M059J (cell line): ENCODE measurements at places on chromosomes 4 and X. TPM values are rescaled to one million over a fixed set of nuclear protein-coding genes. Genes with fewer than 3 reads are reported as not detected.
A peak's percentile ranks its signal among the peaks of the same experiment; 100 is the strongest.

Gene CITED1
- total RNA-seq: 0.59 TPM in 1 of 2 replicates, not detected in the other

Gene ARHGAP10
- 6.3 and 9.0 TPM in 2 replicates for total RNA-seq

Gene PNMA6A
- total RNA-seq: not detected in 2 replicates

Gene PPP1R2C
- total RNA-seq: not detected in 2 replicates

Gene POLN
- 0.44 TPM in 1 of 2 replicates, not detected in the other for total RNA-seq

Gene HTR2C
- 0.76 and 0.84 TPM in 2 replicates for total RNA-seq

Gene TMPRSS11F
- total RNA-seq: not detected in 2 replicates

Gene TEX13D
- not detected in 2 replicates for total RNA-seq

Gene JCHAIN
- 0.12 and 0.91 TPM in 2 replicates for total RNA-seq

Gene SPANXN4
- not detected in 2 replicates for total RNA-seq

Gene MAP3K15
- total RNA-seq: not detected in 2 replicates

Gene FAM149A
- total RNA-seq: not detected in 2 replicates

DNA sequence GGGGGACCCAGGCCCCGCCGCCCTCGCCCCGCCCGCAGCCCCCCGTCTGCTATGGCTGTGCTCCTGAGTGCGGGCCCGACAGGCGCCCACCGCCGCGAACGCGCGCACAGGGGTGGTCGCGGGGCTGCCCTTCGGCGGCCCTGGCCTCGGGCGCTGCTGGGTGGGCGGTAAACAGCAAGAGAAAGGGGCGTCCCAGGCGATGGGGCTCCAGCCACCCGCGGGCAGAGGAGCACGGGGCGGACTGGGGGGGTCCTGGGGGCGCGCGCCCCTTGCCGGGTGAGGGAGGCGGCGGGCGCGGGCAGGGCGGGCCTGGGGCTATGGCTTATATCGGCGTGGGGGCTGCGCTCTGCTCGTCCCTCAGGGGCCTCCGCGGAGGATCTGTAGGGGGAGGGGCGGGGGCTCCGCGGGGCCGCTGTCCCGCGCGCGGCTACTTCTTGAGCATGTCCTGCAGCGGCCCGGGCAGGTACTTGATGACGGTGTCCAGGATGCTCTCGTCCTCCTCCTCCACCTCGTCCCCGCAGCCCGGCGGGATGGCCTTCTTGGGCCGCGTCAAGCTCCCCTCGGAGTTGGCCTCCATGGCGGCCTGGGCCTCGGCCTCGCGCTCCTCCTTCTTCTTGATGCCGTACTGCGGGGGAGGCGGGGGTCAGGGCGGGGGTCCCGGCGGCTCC lies 39.7 kb downstream of the CPLX1 start:
- no peak for DNase-seq

- DNase-seq: peak; percentile 59
These were observed at the start of gene CLIC2 for GRCh38 chrX:155334486-155335336. TSS of gene CLIC2 (minus strand) at chrX:155334614. CDS start at chrX:155334427, 187 bp downstream.

- no peak for DNase-seq
These were observed 228.2 kb downstream of the FRMPD4 start for GRCh38 chrX:12366440-12366839.

DNA sequence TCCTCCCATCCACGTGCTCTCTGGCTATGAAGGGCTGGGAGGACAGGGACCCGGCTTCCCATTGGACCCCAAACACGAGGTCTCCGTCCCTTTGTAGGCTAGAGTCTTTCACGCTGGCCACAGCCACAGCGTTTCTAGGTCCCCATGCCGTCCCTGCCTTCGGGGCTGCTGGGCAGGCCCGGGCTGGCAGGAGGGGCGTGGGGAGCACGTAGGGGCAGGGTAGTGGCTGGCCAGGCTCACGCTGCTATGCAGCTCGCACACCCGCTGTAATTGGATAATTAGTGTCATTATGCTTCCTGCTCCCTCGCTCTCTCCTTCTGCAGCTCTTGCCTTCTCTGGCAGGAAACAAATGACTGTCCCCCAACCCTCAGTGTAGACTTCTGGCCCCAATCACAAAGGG lies 9.8 kb downstream of the ATP2B3 start:
- no peak for DNase-seq

GRCh38 chrX:104108955-104109354 lies 3.4 kb upstream of the ZCCHC18 start:
- no peak for DNase-seq

- no peak for DNase-seq
These were observed 30.9 kb downstream of the YTHDC1 start for GRCh38 chr4:68319040-68319439.

- DNase-seq: no peak
These were observed 279.9 kb upstream of the TET2 start for GRCh38 chr4:104866809-104867208.

GRCh38 chr4:42638321-42638720 lies 18.6 kb downstream of the ATP8A1 start:
- DNase-seq: no peak

DNA sequence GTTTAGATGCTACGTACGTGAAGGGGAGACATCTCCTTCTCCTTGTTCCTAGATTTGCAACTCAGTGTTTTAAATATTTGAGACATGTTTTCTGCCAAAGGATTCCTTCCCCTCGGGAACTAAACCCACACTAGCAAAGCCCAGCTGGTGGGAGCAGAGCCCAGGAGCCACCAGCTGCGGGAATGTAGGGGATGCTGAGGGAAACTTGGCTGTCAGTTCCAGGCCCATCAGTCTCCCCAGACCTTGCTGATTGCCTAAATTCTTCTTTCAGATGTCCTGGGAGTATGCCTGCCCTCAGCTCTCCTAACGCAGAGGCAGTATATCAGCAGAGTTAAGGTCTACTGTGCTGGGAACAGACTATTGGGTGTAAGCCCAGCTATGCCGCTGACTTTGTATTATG lies 630.0 kb upstream of the TENM3 start:
- no peak for DNase-seq

DNA sequence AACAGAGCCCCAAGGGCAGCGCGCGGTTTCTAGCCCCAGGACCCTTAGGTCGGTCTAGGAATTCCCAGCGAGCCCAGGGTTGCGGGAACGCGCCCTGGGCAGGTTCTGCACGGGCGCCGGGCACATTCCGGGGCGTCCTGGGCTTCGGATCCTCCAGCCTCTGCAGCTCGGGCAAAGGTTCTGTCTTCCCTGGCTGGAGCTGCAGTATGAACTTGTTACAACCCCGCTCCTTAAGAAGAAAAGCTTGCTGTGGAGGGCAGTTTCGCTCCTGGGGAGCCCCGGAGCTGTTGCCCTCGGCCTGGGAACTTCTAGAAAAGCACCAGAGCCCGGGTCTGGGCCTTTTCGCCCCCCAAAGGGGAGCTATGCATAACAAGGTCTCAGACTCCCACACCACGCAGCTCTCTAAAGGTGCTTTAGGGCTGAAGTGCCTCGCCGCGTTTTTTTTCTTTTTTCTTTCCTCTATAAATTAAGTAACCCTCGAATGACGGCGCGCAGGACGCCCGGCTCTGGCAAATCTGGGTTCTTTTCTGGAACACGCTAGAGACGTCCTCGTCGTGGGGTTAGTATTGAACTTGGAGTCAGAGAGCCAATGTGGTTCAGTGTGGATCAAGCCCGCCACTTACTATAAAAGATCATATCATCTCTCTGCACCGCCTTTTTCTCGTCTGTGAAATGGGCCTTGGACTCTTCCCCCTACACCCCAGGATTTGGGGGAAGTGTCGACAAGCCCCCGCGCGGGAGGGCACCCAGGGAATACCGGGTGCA lies 5.7 kb downstream of the MSX1 start:
- DNase-seq: no peak

GRCh38 chr4:107902715-107903114 lies 28.6 kb upstream of the CYP2U1 start:
- no peak for DNase-seq

DNA sequence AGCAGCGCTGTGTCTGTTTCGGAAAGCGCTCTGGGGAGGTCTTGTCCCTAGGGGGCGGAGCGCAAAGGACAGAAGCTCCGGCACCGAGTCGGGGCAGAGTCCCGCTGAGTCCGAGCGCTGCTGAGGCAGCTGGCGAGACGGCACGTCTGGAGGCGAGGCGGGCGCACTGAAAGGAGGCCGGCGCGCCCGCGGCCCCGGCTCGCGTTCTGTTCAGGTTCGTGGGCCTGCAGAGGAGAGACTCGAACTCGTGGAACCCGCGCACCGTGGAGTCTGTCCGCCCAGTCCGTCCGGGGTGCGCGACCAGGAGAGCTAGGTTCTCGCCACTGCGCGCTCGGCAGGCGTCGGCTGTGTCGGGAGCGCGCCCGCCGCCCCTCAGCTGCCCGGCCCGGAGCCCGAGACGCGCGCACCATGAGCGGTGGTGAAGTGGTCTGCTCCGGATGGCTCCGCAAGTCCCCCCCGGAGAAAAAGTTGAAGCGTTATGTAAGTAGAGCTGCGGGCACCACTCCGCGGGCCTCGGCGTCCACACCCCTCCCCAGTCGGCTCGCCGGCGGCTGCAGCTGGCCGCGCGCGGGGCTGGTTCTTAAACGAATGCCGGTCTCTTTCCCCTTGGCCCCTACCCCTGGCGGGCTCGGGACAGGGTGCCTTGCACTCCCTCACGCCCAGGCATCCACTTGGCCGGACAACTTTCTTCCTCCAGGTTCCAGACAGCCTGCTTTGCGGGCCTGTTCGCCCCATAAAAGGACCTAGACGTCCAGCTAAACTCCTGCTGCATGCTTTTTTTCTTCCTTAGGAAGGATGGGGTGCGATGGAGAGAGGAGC lies at the start of gene GAB1:
TSS of gene GAB1 (plus strand) at position 96 of the 819 bp plus-strand sequence. CDS start at position 409, 313 bp downstream.
- DNase-seq: peak; percentile 78

DNA sequence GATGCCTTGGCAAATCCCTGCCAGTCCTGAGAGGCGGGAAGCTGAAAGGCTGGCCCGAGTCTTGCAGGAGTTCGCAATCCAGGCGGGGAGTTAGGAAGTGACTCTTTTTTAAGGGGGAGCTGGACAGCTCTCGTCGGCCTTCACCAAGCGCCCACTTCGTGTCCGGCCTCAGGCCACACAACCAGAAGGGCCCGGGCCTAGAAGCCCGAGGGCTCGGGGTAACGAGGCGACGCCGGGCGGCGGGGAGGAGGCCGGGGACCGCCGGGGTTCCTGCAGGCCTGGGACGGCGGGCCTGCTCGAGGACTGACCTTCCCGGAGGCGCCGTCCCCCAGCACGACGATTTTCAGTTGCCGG lies 395 bp downstream of the RAB28 start:
- peak; percentile 86 for DNase-seq

DNA sequence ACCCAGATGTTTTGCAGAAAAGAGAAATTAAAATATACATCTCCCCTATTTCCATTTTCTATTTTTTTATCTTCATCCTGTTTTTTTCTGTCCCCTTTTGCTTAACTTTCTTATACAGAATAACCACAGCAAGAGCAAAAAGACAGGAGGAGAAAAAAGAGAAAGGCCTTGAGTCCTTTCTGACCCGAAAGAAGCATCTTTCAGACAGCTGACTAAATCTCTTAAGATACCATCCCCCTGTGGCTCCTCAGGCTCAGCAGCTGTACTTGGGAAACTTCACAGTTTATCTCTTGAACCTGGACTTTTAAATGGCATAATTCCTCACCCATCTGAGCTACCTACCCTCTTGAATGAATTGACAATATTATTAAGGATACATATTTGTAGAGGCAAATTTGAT lies 100.2 kb downstream of the FIP1L1 start:
- DNase-seq: no peak

GRCh38 chr4:26088433-26088928 lies 174.5 kb downstream of the SMIM20 start:
- peak; percentile 85 for DNase-seq

DNA sequence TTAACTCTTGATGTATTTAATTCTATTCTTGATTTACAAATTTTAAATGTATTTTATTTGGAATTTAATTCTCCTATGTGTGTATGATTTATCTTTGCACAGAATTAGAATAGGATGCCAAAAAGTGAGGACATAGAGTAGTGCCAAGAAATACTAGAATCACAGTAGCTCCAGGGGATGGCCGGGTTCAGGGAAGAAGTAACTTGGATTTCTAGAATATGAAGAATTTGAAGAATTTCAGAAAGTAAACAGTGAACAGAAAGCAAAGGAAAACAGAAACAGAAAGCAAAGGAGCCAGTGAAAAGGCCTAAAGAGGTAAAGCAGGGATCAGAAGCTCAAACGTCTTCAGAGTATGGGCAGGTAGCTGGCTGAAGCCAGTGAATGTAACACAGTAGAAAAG lies 1187.6 kb downstream of the RPA4 start:
- DNase-seq: peak; percentile 53

GRCh38 chrX:23786268-23786815 lies 3.4 kb downstream of the SAT1 start:
- peak; percentile 53 for DNase-seq
